Stimulated activated CD4-positive, alpha-beta T cell treated with anti-CD3 and anti-CD28 coated beads, Interleukin-1b, Interleukin-23, amount 100 ng/mL, for 48 hours (primary cell): ENCODE measurements at places on chromosomes 1 and 21.

DNA sequence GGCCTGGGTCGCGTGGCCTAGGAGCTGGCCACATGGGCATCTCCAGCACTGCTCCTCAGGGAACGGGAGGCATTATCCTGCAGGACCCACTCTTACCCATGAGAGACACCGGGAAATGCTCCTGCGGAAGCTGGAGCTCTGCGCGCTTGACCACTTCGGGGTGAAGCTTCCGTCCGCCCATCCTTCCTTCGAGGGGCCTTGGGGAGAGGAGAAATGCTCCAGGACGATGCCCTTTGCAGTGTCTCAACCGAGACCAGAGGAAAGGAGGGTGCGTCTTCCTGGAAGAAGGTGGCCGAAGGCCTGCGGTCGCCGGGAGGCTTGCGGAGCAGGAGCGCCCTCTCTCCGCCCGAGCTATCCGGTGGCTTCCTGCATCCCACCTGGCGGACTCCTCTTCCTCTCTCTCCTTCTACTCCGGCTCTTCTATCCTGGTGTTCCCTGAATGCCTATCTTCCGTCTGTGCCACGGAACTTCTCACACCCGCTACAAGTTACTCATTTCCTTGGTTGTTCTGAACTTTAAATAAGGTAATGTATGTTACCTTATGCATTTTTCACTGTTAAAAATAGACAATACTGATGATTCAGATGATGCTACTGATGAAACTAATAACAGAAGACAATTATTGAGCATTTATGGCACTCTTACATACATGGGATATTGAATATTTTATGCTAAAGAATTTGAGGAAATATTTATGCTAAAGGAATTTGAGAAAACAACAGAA lies 91.4 kb downstream of the PRKAB2 start:
- DNase-seq, result no peak

DNA sequence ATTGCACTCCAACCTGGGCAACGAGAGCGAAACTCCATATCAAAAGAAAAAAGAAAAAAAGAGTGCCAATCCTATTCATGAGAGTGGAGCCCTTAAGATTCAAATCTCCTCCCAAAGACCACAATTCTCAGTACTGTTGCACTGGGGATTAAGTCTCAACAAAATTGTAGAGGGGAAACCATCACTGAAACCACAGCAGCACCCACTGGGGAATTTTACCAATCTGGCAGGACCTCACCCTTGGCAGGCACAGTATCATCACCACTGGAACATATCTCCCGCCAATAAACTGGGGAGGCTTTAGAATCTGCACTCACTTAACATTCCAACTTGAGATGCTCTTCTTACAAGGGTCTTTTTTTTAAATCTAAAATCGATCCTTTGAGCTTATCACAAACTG lies 41.0 kb downstream of the LRRC40 start:
- DNase-seq, result no peak

DNA sequence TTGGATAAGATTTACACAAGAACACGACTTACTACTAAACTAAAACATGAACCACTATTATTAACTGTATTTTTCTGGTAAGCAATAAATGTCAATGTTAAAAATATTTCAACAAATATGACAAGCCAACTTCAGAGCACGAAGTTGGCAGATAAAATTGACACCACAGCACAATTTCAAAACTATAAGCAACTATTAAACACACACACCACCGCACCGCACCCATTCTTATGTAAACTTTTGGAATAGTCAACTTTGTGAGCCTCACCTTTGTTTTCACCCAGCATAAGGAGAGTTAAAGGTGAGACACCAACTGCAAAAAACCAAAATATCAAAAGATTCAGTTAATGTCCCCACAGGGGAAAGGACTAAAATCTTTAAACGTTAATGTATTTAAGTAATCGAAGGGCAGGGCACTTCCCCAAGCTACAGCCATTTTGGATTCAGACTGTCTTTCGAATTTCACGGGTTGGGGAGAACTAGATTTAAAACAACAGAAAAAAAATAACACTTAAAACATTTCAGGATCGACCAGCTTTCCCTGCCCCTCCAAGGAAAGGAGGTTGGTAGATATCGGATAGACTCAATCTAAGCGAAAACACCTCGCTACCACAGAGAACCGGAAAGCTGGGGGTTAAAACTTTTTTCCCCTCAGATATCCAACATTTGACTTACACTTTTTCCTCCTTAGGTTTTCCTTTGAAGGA lies 872 bp downstream of the GPBP1L1 start:
- no peak for DNase-seq

GRCh38 chr1:184672013-184672726 lies 82.5 kb downstream of the EDEM3 start:
- no peak for DNase-seq

- DNase-seq, result no peak
Observed at GRCh38 chr1:184152434-184152898, 100.9 kb downstream of the TSEN15 start.

- DNase-seq, result no peak
Observed at GRCh38 chr1:205668951-205669340, 11.4 kb downstream of the SLC45A3 start.

GRCh38 chr1:15207031-15207828 lies 39.8 kb upstream of the FHAD1 start:
- no peak for DNase-seq

DNA sequence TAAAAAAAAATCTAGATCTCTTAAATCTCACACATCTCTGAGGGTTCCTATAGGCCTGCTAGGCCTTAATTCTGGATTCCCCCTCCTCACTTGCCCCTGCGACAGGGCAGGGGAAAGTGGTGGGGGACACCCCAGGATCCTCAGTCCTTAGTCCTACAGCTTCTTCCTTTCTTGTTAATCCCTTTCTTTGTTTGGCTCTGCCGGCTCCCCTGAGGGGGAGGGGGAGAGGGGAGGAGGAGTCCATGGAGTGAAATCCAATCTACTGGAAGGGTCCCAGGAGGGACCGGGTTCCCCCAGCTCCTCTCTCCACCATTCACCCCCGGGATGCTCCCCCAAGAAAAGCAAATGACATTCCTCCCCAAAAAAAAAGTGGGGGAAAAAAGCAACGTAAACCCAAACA lies 8.5 kb downstream of the MEX3A start:
- DNase-seq, result no peak

- DNase-seq, result no peak
Observed at GRCh38 chr1:117803318-117803717, 126.1 kb downstream of the GDAP2 start.

- DNase-seq, result no peak
Observed at GRCh38 chr1:180849031-180849775, 63.5 kb upstream of the KIAA1614 start.

- no peak for DNase-seq
Observed at GRCh38 chr1:154866257-154867063, 3.6 kb downstream of the KCNN3 start.

DNA sequence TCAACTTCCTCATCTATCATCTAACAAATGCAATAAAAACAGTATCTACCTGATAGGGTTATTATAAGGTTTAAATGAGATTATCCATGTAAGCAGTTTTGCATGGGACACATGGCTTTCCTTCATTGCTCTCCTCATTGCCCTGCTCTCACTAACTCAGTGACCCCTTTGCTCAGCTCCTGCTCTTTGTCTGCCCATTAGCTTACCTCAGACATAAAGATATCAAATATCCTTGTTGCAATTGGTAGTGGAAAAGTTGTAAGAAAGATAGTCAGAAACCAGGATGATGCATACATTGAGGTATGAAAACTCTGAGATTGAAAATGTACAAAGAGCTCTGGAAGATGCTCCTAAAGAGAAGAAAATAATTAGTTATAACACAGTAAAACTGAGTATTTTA lies 89.8 kb downstream of the EVI5 start:
- DNase-seq, result no peak

DNA sequence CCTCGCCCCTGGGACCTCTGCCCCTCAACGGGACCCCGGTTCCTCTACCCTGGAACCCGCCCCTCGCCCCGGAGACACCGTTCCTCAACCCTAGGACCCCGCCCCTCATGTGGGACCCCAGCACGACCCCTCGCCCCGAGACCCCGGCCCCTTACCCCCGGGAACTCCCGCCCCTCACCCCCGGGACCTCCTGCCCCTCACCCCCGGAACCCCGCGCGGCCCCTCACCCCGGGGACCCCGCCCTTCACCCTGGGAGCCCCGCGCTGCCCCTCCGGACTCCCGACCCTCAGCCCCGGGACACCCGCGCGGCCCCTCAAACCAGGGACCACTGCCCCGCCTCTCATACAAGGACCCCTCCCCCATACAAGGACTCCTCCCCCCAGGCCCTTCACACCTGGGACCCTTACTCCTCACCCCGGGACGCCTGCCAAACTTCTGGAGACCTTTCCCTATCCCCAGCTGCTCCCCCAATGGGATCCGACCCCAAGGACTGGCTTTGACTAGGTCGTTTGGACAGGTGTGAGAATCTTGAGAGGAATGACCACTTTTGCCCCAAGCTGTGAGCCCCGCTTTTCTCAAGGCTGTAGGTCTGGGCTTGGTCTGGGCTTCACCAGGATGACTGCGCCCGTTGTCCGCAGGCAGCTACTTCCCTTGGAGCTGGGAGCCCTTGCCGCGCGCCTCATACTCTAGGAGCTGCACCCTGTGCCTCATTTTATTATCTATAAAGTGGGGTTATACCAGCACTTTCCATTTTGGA lies 843 bp downstream of the DIP2A start:
- peak; percentile 16 for DNase-seq

DNA sequence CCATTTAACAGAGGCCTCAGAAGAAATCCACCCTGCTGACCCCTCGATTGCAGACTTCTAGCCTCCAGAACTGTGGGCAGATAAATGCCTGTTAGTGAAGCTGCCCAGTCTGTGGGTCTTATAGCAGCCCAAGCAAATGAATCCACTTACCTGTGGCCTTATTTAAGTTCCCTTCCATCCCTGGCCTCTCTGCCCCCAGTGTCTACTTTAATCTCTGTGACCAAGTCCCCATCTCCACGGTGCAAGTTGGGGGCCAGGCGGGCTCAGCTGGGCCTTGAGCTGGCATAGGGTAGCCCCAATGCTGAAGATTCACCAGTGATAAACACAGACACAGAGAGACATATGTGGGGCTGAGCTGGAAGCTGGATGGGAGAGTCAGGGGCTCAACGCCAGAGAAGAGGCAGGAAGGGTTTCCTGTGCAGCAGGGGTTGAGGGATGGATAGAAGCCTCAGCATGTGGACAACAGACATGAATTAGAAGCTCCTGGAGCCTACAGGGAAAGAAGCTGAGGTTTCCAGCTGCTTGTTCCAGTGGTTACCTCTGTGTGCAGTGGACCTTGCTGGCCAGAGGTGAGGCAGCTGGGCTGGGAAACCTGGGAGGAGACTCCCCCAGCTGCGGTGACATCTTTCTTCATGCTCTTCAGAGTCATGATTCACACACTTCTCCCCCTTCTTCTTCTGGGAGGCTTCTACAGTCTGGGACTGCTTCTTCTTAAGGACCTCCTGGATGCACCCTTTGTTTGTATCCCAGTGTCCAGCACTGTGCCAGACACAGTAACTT lies 13.4 kb upstream of the B3GALT5 start:
- no peak for DNase-seq

DNA sequence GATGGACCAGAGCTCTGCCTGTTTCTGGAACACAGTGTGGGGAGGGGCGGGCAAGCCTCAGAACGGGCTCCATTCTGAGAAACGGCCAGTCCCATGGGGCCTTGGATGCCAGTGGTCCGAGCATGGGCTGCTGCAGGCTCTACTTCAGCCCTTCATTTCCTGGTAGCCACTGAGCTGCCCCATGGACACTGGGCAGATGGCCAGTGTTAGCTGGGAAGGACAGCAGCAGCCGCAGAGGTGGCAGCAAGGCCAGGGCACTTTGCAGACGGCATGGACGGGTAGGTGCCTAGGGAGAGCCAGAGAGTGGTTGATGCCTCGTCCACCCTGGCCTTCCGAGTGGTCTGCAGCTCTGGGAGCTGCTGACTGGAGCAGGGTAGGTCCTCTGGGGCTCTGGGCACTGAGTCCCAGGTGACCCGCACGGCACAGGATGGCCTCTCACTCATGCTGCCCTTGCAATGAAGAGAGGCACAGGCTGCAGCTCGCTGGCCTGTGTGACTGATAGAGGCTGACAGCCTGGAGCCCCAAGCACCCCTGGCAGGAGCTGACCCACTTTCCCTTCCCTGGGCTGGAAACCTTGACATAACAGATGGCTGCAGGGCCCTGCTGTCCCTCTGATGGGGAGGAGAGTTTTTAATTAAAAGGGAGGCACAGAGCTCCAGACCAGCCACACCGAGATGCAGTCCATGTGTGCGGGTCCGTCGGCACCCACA lies 87.7 kb upstream of the COL6A1 start:
- DNase-seq, result no peak

GRCh38 chr1:69737527-69738185 lies 169.9 kb downstream of the LRRC7 start:
- no peak for DNase-seq

- DNase-seq, result no peak
Observed at GRCh38 chr1:207091200-207091908, 2.7 kb downstream of the C4BPB start.

DNA sequence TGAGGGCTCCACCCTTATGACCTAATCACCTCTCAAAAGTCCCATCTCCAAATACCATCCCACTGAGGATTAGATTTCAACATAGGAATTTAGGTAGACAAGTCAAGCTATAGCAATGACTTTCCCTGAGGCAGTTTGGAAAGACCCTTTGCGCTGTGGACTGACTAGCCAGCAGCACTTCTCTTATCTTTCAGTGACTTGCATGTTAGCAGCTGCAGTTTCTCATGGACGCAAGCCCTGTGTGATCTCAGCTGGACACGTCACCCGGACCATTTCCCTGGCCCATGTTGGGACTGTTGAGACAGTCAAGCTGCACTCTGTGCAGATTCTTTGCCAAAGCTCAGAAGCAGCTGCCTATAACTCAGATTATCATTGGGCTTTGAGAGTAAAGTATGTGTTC lies 408.1 kb upstream of the USP24 start:
- DNase-seq, result no peak

GRCh38 chr1:13590486-13590885 lies 6.9 kb downstream of the PDPN start:
- no peak for DNase-seq

DNA sequence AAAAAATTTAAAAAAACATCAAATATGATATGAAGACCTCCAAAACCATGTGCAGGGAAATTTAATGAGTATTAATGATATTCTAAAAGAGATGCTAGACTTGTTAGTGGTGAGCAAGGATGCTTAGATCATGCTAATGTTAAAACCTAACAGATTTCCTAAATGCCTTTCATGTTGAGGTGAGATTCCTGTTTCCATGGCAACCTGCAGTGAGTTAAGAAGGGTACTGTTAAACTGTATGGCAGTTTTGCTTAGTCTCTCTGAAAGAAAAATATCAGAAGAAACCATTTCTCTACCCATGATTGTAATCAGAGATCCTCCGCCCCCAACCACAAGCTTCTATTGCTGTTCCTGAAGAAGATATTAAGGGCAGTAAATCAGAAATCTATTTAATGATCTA lies 321.6 kb upstream of the LRRC7 start:
- no peak for DNase-seq

- DNase-seq, result no peak
Observed at GRCh38 chr1:209646558-209646957, 5.7 kb downstream of the LAMB3 start.
